ENCODE measurements at places on chromosomes 4 and X.

GRCh38 chr4:113322736-113323135 is 273.3 kb downstream of the ANK2 start:
- DNase-seq = no peak

DNA sequence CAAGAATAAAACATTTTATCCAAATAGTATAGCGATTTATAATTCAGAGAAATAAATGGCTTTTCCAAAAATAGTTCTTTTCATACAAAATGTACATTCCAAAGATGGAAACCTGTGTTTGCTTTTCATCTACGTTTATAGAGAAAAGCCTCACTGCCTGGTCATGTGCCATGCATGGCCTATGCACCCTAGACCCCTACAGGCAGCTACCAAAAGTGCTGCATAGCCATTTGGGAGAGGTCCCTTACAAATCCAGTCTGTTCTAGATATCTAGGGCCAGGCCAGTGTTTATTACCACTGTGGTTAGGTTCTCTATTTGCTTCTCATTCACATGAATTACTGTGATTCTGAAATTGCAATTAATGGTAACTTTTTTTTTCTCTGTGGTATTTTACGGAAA is 17.2 kb downstream of the HMGB2 start:
- DNase-seq = no peak

DNA sequence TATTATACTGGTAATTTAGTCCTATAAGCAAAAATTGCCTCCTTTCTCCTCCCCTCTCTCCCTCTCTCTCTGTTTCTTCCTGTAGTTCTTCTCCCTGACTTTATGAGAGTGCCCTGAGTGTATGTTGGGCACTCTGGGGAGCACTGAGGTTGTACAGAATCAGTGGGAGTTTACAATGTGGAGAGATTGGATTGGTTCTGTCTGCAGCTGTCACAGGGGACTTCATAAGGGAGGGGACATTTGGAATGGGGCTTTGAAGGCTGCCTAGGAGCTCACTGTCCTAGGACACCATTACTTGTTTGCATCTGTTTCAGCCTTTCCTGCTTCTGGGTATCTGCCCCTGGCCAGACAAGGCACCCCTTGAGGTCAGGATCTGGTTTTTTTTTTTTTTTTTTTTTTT is 22.9 kb downstream of the SH3TC1 start:
- no peak for DNase-seq

DNA sequence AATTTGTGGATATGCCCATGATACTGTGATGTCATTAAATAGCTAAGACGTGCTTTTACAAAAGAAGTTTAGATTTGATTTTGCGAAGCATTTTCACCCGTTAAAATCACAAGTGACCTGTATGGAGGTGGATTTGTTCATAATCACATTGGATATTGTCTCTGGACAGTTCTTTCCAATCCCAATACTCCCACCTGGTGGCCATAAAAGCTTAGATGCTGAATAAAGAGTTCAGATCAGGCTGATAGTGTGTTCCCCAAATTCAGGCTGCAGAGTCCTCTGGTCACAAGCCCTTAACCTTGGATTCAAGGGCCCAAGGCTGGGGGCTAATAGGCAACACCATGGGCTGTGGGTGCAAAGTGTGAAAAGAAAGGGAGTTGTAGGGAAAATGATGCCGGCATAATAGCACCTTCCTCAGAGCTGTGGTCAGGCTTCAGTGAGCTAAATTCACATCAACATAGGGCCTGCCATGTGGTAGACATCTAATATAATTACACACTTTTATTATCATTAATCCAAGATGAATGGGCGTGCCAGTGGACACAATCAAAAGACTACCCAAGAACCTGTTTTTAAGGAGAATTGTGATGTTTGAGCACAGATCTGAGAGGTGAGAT is 28.1 kb downstream of the SMIM43 start:
- no peak for DNase-seq

DNA sequence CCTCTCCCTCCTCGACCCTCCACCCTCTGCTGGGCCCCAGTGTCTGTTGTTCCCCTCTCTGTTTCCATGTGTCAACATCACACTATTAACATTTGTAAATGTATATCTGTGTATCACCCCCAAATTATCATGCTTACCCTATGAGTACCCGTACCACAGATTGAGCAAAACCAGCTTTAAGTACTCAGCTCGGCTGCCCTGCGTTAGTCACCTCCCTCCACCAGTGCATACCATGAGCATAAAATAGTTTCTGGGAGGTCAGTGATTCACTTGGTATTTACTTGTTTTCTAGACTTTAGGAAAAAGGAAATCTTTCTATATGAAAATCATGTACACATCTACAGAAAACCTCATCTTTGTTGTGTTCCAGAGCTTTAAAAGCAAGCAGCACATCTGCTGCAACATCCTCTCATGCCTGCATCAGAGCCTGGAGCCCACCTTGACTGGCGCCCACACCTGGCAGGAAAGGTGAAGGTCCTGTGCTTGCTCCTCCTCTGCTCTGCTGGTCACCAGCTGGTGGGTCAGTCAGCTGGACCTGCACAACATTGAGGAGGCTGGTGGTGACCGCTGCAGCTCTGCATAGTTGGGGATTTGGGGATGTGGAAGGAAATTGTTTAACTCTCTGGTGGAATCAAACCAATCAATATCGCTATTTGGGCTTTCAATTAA is 214.4 kb upstream of the KLF3 start:
- DNase-seq = no peak

DNA sequence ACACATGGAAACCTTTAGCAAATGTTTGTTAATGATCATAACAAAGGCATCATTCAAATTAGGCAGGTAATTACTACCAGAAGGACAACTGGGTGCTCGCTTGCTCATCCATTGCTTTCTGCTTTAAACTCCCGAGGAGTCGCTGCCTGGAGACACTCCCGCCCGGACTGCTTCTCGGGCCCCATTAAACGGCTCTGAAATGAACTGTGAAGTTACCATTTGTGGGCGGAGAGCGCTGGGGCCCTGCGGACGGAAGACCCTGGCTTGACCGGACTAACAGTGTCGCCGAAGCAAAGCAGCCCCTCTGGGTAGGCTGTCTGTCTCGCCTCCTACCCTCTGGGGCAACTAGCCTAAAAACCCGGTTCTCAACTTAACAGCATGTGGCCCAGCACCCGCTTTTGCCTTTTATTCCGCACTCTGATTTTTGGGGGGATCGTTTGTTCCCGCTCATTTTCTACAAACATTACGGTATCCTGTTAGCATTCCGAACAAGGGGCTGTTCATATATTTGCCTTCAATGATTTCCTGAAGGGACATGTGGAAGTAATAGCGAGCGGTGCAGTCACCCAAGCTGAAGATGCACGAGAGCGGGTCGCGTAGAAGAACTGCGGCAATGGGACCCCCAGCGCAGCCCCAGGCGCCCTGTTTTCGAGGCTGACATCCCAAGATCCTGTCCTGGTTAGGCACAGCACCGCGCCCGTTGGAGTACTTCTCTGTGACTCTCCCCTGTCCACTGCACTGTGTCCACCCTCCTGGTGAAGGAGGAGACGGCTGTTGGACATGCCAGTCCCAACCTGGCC is 1.6 kb upstream of the PDGFRA start:
- DNase-seq = no peak

Measured in stimulated activated CD4-positive, alpha-beta T cell treated with anti-CD3 and anti-CD28 coated beads, Interleukin-1b, Interleukin-23, amount 100 ng/mL, for 48 hours (primary cell).